ENCODE measurements at places on chromosomes 4 and X.

DNA sequence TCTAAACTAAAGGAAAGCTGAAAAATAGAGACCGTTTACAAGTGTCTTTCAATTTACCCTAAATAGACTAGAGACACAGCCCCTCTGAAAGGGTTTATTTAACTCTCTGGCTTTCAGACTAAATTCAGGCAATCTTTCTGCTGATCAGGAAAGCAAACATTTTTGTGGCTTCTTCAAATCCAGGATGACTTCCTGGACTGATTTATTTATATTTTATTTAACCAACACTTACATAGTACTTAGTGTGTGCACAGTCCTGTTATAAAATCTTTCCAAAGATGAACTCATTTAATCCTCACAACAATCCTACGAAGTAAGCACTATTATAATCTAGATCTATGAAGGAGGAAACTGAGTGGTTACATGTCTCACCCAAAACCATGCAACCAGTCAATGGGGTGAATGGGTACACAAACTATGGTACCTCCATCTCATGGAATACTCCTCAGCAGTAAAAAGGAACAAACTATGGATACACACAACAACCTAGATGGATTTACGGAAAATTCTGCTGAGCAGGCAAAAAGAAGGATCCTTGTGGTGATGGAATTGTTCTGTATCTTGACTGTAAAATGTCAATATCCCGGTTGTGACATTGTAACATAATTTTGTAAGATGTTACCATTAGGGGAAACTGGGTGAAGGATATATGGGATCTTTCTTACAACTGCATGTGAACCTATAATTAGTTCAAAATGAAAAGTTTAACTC, 64.1 kb upstream of the MAMLD1 start:
- DNase-seq = no peak

DNA sequence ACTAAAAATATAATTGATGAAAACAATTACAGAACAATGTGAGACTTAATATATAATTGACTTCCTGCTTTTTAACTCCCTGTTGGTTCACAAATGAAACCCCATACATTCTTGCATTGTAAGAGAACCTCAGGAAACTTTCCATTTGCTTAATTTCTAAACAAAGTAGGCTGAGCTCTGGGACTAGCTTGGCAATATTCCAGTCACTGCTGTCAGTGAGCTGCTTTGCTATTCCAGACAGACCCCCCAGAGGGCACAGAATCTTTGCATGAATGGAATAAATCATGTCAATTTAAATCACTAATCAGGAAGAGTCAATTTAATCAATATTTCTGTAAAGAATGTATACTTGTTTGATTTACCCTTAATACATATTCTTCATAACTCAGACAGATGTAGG, 110.6 kb downstream of the NEXMIF start:
- no peak for DNase-seq

GRCh38 chrX:39815631-39816030, 282.1 kb downstream of the BCOR start:
- DNase-seq = no peak

DNA sequence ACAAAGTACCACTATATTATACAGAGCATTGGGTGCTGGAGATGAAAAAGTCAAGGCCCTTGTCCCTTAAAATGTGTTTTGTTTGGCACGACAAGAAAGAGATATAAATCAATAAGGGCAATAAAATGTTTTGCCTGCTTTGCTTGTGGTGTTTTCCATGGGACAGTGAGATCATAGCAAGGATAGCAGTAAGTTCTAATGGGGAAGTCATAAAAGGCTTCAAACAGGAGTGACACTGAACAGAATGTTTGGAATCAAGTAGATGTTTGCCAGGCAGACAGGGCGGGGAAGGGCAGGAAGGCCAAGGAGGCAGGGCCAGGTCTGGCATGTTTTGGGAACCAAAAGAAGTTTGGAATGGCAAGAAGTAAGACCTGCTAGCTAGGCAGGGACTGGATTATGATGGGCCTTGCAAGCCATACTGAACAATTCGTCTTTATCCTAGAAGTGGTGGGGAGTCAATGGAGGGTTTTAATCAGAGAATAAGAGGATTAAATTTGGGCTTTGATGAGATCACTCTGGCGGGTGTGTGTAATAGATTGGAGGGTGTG, 16.4 kb downstream of the FGF2 start:
- no peak for DNase-seq

DNA sequence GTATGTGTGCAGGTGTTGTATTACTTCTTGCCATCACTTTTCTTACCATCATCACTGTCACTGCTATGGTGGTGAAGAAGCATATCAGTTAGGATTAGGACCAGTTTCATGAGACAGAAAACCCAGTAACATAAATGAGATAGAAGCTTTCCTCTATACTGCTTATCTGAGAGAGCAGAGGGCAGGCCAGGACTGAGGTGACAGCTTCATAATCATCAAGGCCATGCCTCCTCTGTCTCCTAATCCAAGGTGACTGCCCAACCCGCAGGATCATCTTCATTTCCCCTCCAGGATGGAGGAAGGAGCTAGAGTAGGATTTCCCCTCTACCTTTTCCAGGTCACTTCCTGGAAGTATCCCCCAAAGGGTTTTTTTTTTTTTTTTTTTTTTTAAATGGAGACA, 35.4 kb downstream of the TMEM131L start:
- DNase-seq = no peak

- no peak for DNase-seq
These were observed 12.4 kb downstream of the PLP1 start for GRCh38 chrX:103789004-103789403.

Measured in stimulated activated CD4-positive, alpha-beta T cell treated with anti-CD3 and anti-CD28 coated beads, Interleukin-1b, Interleukin-23, amount 100 ng/mL, for 1 hour (primary cell).